ENCODE measurements at places on chromosomes 5 and 9.

- DNase-seq: peak; percentile 60
Measured at GRCh38 chr9:88818495-88819201, 172.6 kb upstream of the S1PR3 start.

- no peak for DNase-seq
Measured at GRCh38 chr9:88460587-88461332, 72.5 kb downstream of the SPIN1 start.

GRCh38 chr9:76441551-76442322 is 17.2 kb upstream of the GCNT1 start:
- no peak for DNase-seq

- no peak for DNase-seq
Measured at GRCh38 chr5:179312557-179313235, 32.6 kb downstream of the ADAMTS2 start.

GRCh38 chr5:24633715-24634325 is 11.0 kb downstream of the CDH10 start:
- DNase-seq: no peak

DNA sequence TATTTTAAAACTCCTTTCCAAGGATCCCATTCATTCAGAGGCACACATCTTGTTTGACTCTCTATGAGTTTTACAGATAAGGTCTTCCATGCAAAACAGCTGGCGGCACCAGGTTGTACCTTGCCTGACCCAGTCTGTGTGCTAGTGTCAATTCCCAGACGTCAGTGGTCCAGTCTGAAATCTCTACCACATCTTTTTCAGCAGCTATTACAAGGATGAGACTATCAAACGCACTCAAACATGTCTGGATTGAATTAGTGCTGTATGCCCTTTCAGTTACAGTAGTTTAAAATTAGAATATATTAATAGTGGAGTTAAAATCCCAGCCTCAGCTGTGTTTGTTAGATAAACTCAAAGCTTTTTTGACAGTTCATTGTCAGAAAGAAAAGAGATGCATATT is 11.7 kb downstream of the CDC14B start:
- DNase-seq: no peak

DNA sequence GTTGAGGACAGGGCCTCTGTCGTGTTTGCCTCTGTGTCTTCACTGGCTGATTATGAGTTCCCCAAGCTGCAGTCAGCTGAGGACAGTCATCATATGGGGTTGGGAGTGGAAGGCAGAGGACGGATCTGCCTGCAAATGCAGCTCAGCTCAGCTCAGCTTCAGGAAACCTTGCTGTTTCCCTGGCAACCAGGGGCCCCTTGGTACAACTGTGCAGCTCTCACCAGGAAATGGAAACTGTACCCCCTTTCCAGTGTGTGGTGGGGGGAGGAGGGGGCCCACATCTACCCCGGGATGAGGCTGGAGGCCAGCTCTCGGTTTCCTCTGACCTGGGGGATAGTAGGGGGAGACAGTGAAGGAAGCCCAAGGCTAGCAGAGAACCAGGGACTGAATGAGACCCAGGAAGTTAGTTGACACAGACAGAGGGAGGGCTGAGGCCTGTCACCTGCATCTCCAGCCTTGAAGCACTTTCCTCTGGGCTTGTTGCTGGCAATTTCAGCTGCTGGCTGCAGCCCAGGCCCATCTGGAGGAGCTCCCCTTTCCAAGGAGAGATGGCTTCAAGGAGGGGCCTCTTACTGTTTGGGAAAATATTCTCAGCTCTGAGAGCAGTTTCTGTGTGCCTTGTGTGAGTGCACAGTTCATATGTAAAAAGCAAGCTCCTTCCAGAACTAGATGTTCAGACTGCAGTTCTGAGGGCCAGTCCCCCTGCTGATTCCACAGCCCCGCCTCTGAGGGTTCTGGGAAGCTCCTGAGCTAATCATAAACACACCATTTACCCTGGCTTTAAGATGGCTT is 6.9 kb downstream of the ANXA6 start:
- DNase-seq: no peak

DNA sequence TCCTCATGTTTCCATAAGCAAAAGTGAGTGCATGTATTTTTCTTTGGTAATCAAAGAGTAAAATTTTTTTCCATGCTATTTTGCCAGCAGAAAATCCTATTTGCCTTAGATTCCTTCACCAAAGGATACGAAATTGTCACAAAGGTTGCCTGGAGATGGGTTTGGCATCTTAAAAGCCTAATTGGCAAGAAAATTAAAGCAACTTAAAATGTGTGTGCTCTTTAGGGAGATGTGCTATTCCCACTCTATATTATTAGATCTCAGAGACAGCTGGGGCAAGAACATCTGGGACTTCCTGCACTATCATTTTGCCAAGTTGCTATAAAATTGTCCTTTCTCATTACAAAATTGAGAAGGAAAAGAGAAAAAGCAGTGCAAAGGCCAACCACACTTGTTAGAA is 146.1 kb downstream of the PLCXD3 start:
- no peak for DNase-seq

- DNase-seq: no peak
Measured at GRCh38 chr5:175724314-175725275, 66.7 kb downstream of the HRH2 start.

GRCh38 chr5:9624196-9624947 is 5.8 kb downstream of the TAS2R1 start:
- DNase-seq: no peak

DNA sequence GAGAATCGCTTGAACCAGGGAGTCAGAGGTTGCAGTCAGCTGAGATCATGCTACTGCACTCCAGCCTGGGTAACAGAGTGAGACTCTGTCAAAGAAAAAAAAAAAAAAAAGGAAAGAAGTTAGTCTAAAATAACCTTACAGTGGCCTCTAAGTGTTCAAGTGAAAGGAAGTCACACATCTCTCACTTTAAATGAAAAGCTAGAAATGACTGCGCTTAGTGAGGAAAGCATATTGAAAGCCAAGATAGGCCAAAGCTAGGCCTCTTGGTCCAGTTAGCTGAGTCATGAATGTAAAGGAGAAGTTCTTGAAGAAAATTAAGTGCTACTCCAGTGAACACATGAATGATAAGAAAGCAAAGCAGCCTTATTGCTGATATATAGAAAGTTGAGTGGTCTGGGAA is 38.1 kb downstream of the ITGA1 start:
- DNase-seq: no peak

DNA sequence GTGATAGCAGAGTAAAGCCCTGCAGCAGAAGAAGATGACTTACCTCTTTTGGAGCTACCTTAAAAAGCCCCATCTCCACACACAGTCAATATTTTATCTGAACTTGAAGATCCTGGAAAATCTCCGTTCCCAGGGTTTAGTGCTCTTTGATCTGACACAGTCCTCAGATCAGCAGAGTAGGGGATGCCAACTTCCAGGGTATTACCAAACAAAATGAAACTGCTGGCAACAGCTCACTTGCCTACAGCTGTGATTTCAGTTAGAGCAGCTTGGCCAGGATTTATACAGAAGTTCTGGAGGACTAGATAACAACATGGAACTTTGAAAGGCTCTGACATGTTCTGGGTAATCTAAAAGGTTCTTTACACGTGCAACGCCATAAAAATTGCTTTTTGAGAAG is 1537.8 kb upstream of the ACO1 start:
- DNase-seq: no peak

Data from fibroblast of skin of left biceps (primary cell).